ENCODE measurements at places on chromosomes 13 and 19.

- DNase-seq: no peak
Observed at GRCh38 chr13:107067381-107067780, 499.4 kb upstream of the ARGLU1 start.

DNA sequence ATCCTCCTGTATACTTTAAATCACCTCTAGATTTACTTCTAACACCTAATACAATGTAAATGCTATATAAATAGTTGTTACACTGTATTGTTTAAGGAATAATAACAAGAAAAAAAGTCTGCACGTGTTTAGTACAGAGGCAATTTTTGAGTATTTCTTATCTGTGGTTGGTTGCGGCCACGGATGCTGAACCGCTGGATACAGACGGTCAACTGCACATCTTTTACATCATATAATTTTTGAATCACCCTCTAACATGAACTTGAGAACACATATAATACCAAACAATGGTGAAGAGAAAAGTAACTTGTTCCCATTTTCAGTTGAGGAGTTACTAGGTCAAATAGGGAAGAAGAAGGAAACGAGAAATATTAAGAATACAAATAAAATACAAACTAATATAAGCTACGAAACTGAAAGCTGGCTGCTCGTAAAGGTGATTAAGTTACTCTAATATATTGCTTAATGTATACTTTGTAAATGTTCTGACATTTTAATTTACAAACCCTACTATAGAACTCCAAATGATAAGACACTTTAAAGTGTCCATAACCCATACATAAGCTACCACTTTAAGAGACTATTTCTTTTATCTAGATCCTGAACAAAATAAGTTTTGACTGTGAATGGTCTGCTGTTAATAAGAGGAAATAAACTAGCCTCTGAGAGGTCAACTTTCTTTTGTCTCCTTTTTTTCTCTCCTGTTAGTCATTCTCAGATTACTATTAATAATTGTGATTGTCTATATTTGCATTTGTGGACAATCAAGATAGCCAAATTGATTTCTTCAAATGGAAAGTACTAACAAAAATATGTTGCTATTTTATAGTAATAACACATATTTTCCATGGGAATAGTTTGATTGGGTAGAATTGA is 457.4 kb downstream of the DIAPH3 start:
- no peak for DNase-seq

- no peak for DNase-seq
Observed at GRCh38 chr13:91356919-91357612, 9.6 kb downstream of the MIR17HG start.

DNA sequence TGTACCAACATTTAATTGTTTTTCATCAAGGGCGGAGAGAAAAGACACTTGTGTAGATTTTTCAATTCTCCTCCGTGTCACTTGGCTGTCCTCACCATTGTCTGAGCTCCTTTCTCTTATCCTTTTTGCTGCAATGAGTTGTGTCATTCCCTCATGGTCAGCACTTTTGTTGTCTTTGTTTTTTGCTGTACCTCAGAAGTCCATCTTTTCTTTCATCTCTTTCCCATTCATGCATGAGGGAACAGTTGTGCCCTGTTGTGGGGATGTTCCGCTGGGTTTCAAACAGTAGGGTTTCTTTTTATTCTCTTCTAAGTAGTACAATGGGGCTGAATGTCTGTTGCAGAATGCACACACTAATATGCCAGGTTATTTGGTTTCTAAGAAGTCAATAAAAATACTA is 222.6 kb downstream of the TM9SF2 start:
- no peak for DNase-seq

- peak; percentile 18 for DNase-seq
Observed at GRCh38 chr19:10191347-10191746, 3.4 kb downstream of the DNMT1 start.

GRCh38 chr13:54029720-54030119 is 1001.1 kb downstream of the OLFM4 start:
- no peak for DNase-seq

DNA sequence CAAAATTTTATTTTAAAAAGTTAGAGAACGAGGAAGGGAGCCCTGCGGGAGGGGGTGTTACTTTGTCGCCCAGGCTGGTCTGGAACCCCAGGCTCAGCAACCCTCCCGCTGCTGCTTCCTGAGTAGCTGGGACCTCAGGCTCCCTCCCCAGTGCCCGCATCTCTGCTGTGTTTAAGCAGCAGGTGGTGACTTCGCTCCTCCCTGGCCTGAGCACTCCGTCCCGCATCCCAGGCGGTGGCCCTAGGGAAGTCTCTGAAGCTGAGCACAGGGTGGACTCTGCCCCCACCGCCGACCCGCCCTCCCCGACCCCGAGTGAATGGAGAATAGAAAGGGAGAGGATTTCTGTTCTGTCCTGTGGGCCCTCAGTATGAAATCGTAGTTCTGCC is 30.5 kb downstream of the ZNF701 start:
- DNase-seq: no peak

- DNase-seq: no peak
Observed at GRCh38 chr19:50178320-50178719, 15.2 kb upstream of the IZUMO2 start.

DNA sequence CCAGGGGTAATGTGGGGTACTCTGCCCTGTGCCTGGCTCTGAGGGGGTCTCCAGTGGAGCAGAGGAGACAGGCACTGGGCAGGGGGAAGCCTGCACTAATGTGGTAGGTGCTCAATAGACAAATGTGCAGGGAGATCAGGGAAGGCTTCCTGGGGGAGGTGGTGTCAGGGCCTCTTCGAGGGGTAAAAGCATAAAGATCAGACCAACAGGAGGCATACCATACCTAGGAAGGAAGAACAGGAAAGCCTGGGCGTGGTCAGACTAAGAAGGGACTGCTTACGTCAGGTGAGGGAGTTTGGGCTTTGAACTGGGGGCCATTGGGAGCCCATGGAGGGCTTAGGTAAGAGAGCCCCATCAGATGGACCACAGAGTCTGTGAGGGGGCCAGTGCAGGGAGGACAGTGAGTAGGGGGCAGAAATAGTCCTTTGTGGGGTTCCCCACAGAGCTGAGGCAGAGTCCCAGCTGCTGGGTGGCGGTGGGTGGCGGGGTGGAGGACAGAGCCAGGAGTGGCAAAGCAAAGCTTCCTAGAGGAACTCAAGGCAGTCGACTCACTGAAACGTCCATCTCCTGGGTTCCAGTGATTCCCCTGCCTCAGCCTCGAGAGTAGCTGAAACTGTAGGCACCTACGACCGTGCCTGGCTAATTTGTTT is 8.8 kb downstream of the PRR36 start:
- no peak for DNase-seq

- no peak for DNase-seq
Observed at GRCh38 chr19:49904136-49904535, 7.4 kb upstream of the IL4I1 start.

DNA sequence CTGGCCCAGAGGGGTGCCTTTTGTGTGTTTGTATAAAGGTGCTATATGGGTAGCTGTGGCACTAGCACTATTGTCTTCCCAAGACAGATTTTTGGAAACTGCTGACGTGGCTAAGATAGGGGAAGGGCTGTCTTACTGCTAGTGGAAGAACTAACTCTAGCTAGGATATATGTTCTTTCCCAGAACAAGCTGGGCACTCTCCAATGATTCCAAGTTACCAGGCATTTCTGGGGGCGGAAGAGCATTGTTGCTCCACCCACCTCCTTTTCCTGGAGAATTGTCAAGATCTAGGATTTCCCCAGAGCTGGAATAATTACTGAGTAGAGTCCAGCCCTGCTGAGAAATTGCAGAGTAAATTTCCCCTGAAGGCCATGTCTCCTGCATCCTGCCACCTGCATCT is 408.3 kb downstream of the KLF5 start:
- no peak for DNase-seq

DNA sequence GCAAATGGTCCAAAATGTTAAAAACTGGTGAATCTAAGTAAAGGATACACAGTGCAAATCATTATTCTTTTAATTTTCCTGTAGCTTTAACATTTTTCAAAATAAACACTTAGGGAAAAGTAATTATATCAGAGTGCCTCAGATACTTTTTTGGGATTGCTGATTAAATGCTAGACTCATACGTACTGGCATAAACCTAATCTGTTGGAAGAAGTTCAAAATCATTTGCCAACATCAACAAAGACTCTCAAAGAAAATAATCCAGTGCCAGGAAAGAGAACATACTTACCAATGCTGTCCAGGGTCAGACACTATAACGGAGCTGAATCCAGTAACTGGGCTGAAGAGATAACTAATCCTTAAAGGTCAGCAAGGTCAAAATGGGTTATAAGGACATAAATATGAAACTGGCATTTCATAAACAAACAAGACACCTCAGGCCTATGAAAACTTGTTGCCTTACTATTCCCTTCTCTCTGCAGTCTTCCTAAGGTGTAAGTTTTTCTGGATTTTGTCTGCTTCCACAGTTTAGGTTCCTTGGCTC is 3.3 kb upstream of the ZNF420 start:
- DNase-seq: no peak

GRCh38 chr13:28741084-28741491 is 22.3 kb upstream of the SLC46A3 start:
- DNase-seq: no peak

- DNase-seq: peak; percentile 20
Observed at GRCh38 chr13:32426990-32427851, 709 bp downstream of the N4BP2L1 start.

GRCh38 chr19:47703301-47703700 is 9.9 kb upstream of the EHD2 start:
- DNase-seq: no peak

DNA sequence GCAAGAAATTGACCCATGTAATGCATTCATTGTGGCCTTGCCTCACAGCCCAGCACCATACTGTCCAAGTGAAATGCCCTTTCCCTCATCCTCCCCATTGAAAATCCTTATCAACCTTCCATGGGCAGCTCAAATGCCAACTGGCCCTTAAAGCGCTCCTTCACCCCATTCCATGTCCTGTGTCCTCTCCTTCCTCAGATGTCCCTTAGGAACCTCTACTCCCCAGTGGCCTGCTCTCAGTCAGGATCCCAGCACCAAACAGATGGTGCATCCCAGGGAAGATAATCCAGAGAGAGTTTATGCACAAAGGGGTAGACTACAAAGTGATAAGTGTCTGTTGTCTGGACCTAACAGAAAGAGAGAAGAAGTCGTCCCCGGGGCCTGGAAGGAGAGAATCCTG is 407.4 kb upstream of the ZNF507 start:
- DNase-seq: no peak

- DNase-seq: no peak
Observed at GRCh38 chr13:99740251-99740979, 231.2 kb downstream of the ZIC5 start.

DNA sequence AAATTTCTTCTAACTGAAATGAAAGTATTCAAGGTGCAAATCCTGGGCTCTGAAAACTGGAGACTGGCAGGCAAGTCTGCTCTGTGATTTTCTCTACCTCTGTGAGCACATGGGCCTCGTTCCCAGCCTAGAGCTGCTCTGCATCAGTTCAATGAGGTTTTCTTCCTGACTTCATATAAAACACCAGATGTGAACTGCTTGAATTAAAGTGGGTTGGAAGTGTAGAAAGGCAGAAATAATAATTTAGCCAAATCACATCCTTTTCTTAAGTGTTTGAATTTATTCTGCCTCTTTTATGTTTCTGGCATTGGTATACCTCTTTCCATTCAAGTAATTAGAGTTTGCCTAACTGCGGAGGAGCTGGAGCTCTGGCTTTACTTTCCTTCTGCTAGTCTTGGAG is 540.8 kb downstream of the OLFM4 start:
- no peak for DNase-seq

- DNase-seq: peak; percentile 99
Observed at GRCh38 chr19:8423817-8424223, 10.7 kb downstream of the MARCHF2 start.

Measured in tibial nerve (tissue), 4 donors.